Activated CD8-positive, alpha-beta memory T cell treated with anti-CD3 and anti-CD28 coated beads for 48 hours (primary cell): ENCODE measurements at places on chromosomes 4 and X.

GRCh38 chr4:56790691-56791091 is 30.8 kb downstream of the SPINK2 start:
- no peak for DNase-seq

DNA sequence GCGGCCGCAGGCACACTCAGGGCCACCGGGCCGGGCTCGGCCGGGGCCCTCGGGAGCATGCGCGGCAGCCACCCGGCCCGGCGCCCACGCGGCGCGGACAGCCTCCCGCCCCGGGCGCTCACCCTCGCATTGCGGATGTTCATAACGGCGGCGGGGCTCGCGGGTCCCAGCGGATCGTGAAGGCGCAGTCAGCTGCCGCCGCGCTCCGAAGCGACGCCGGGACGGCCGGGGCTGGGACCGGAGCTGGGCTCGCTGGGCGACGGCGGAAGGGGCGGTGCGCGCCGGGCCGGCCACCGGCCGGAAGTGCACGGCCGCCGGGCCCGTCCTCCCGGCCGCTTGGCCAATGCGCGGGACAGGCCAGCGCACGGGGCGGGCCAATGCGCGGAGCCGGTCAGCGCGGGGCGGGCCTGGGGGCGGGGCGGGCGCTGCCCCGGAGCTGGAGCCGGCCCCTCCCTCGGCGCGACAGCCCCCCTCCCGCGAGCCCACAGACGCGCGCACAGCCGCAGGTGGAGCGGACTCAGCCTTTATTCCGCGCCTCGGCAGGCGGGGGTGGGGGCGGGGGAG is at the start of gene NAA10:
Gene NAA10 (minus strand): TSS at position 276 of the 564 bp plus-strand sequence. CDS start 133 bp downstream, at position 143.
- no peak for DNase-seq

DNA sequence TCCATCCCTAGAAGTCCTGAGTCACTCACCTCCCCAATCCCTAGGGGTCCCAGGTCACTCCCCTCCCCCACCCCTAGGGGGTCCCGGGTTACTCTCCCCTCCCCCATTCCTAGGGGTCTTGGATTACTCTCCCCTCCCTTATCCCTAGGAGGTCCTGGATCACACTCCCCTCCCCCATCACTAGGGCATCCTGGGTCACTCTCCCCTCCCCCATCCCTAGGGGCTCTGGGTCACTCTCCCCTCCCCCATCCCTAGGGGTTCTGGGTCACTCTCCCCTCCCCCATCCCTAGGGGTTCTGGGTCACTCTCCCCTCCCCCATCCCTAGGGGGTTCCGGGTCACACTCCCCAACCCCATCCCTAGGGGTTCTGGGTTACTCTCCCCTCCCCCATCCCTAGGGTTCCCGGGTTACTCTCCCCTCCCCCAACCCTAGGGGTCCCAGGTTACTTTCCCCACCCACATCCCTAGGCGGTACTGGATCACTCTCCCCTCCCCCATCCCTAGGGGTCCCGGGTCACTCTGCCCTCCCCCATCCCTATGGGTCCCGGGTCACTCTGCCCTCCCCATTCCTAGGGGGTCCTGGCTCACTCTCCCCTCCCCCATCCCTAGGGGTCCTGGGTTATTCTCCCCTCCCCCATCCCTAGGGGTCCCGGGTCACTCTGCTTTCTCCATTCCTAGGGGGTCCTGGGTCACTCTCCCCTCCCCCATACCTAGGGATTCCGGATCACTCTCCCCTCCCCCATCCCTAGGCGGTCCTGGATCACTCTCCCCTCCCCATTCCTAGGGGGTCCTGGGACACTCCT is 2.1 kb downstream of the ASMTL start:
- DNase-seq, result no peak

DNA sequence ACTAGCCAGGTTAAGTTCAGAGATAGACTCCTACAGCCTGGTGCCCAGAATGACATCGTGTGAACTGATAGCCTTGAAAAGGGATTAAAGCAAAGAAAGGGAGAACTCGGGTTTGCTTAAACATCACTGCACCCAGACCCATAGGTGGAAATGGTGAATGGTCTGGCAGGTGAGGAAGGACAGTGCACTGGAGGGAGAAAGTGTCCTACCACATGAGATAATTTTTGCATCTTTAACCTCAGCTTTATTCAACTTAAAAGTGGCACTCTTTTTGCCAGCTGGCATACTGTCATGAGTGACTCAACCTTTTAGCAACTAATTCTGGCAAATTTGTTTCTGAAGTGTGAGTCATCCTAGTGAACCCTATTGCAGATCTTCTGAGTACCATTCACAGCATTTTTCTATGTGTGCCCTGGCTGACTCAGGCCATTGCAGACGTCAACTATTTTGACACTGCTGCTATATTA is 53.0 kb upstream of the DAPP1 start:
- no peak for DNase-seq

DNA sequence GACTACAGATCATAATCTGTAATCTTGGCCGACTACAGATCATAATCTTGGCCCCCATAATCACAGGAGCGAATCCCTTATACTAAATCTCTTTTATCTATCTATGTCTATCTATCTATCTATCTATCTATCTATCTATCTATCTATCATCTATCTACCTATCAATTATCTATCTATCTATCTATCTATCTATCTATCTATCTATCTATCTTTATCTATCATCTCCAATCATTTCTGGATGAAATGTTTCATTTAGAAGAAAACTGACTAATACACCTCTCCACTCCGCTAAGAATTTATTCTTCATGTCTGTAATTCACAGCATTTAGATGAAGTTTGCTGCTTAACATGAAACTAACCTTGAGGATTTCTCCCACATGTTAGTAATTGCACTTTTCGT is 45.0 kb upstream of the ACSL1 start:
- DNase-seq, result no peak

DNA sequence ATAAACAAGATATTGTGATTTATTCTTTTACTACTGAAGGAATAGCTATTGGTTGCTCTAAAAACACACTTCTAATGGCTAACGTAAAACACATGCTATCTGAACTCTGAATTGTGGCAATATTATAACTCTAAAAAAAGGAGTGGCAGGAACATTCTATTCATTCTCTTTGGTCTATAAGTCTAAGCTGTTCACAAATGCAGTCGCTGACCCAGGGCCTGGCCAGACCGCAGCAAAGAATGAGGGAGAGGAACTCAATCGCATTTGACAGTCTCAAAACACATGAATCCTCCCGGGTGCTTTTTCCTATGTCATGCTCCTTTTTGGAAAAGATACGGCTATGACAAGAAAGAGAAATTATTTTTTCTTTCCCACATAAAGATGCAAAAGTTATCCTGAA is 651.6 kb upstream of the PITX2 start:
- no peak for DNase-seq

GRCh38 chr4:128653527-128654444 is 155.7 kb upstream of the JADE1 start:
- DNase-seq, result no peak

- DNase-seq, result no peak
These were observed 32.9 kb upstream of the GPR78 start for GRCh38 chr4:8547108-8547911.

DNA sequence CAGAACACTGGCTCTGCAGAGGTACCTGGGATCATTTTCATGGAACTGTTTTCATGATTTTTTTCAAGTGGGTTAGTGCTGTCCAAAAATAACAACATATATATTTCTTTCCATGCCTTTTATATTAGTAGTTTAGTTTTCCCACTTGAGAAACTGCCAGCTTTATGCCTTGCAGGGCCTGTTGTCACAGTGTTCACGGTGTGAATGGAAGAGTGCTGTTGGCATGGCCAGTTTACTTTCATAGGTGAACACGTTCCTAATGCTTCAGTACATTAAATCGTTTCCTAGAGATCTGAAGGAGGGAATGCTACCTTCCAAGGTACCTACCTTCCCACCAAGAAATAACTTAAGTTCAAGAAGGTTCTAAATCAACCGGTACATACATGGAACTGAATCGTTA is 12.6 kb downstream of the DOCK11 start:
- no peak for DNase-seq

GRCh38 chr4:110837896-110838450 is 215.1 kb upstream of the PITX2 start:
- no peak for DNase-seq

- DNase-seq, result no peak
These were observed 22.2 kb upstream of the HPGD start for GRCh38 chr4:174544496-174544895.

- no peak for DNase-seq
These were observed 121.0 kb downstream of the PPA2 start for GRCh38 chr4:105352826-105353225.

DNA sequence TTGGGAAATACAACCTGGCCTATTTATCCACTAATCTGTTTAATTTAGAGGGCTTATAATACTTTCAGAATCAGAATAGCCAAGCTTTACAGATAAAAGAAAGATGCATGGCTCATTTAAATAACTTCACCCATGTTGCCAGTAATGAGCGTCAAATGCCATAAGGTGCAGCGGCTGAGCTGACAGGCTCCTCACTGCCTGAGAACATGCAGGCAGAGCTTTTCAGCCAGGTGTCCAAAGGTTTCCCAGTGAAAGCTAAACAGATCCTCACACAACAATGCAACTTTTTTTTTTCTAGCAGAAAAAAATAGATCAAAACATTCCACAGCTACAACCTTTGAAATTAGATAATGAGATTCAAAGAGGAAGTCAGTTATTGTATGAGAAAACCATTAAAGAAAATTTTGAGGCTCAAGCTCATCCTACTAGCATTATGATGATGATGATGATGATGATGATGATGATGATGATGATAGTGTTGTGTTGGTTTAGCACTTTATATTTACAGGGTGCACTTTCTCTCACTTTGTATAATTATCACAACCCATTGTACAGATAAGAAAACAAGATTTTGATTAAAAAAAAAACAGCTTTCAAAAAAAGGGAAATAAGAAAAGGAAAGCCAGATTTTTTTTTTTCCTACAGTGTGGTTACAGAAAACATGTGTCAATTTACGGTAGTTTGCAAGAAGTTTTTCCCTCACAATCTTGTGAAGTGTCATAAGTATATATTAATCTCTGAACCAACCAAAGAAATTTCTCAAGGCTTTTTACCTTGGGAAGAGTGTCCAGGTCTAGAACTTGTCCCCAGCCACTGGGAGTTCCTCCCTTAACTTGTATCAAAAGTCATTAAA is 12.2 kb upstream of the TNIP3 start:
- DNase-seq, result no peak

DNA sequence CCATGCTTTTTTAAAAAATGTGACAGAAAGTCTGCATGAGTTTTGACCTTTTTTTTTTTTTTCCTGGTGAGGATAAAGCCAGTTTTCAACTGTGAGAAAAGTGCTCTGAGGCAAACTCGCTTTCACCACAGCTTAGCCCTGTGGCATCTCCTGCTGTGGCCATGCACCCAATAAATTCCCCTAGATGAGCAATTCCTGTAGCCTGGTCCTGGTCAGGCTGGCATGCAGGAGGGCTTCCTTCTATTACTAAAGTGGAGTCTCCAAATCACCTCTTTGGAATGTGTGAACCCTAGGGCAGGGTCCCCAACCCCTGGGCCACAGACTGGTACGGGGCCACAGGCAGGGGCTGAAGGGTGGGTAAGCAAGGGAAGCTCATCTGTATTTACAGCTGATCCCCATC is 265.4 kb downstream of the RAPGEF2 start:
- DNase-seq, result no peak
